SJCRH30 (cell line): ENCODE measurements at places on chromosomes 13 and 19. TPM values are rescaled to one million over a fixed set of nuclear protein-coding genes. Genes with fewer than 3 reads are reported as not detected.

ZNF607 gene
- 10.6 and 12.2 TPM in 2 replicates for total RNA-seq

USHBP1 gene
- total RNA-seq: 0.04 TPM in 1 of 2 replicates, not detected in the other

NLRP5 gene
- total RNA-seq: not detected in 2 replicates

ZNF491 gene
- 3.6 and 5.2 TPM in 2 replicates for total RNA-seq

SACS gene
- 87.2 and 107 TPM in 2 replicates for total RNA-seq

BLOC1S3 gene
- total RNA-seq: 2.1 and 2.6 TPM in 2 replicates
